NCI-H2227 treated with DMSO at 0.1 percent for 48 hours (cell line): ENCODE measurements at places on chromosomes 3 and 15.

- DNase-seq = peak; percentile 42
Observed at GRCh38 chr3:62874711-62875557, at the start of gene CADPS. Gene CADPS (minus strand): TSS chr3:62875416. CDS start chr3:62875029, 387 bp downstream.

DNA sequence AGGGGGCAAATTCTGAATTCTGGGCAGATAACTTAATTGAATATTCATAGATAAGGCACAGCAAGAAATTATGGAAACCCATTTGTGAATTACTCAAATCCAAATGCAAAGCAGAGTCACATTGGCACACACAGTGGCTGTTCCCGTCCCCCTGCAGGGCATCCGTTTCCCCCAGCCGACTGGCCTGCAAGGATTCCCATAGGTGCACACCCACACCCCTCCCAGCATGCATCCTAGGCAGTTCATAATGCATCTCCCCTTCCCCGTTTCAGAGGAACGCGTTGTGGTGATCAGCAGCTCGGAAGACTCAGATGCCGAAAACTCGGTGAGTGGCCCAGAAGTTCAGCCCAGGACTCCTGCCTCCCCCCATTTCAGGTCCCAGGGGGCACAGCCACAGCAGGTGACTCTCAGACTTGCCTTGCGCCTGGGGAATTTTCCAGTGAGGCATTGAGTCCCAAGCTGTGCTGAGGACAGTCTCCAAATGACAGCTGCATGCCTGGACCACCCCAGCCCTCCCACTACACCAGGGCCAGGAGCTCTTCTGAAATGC, 39.8 kb downstream of the PML start:
- no peak for DNase-seq

DNA sequence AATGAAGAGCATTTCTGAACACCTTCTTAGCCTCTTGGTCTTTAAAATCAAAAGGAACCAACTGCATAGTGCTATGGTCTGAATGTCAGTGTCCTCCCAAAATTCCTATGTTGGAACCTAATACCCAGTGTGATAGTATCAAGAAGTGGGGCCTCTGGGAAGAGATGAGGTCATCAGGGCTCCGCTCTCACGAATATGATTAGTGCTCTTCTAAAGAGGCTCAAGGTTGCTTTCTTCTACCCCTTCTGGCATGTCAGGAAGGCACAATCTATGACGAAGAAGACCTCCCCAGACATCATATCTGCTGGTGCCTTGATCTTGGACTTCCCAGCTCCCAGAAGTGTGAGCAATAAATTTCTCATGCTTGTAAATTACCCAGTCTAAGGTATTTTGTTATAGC, 209.5 kb downstream of the MAGI1 start:
- DNase-seq = no peak

- DNase-seq = no peak
Observed at GRCh38 chr3:5278666-5279065, 91.2 kb downstream of the EDEM1 start.
